ENCODE measurements at places on chromosomes 13 and 19. TPM values are rescaled to one million over a fixed set of nuclear protein-coding genes. Genes with fewer than 3 reads are reported as not detected.

Gene BRCA2
- 1.7 TPM for total RNA-seq

Gene CEACAM21
- 0.74 TPM for total RNA-seq

Gene HNRNPL
- total RNA-seq, result 183 TPM

Gene SELENOV
- not detected for total RNA-seq

Gene SLITRK5
- total RNA-seq, result 25.6 TPM

Gene KIR3DL2
- not detected for total RNA-seq

Gene ZNF43
- 26.8 TPM for total RNA-seq

Gene DAND5
- total RNA-seq, result not detected

Gene TMEM255B
- under 0.01 TPM for total RNA-seq

Gene CLDN10
- total RNA-seq, result 3.7 TPM

Gene TNFSF11
- not detected for total RNA-seq

Gene NR1H2
- 14.0 TPM for total RNA-seq

Gene NHLRC3
- 29.3 TPM for total RNA-seq

Gene GPC6
- total RNA-seq, result 14.3 TPM

Gene ZNF728
- total RNA-seq, result under 0.01 TPM

Gene MRPL54
- 21.4 TPM for total RNA-seq

Gene WDR88
- total RNA-seq, result not detected

Gene CYSLTR2
- total RNA-seq, result 3.0 TPM

Gene SKA3
- total RNA-seq, result 6.1 TPM

Gene ACER1
- total RNA-seq, result not detected

Gene MIA
- 0.74 TPM for total RNA-seq

Gene ZNF285
- 24.6 TPM for total RNA-seq

Gene BEST2
- total RNA-seq, result under 0.01 TPM

Gene SMIM24
- 0.25 TPM for total RNA-seq

Gene DHDH
- total RNA-seq, result 0.49 TPM

Gene ZNF560
- 0.49 TPM for total RNA-seq

Gene POLD1
- total RNA-seq, result 11.3 TPM

Gene ZNF569
- 24.8 TPM for total RNA-seq

Gene TMC4
- 0.49 TPM for total RNA-seq

Gene SPACA4
- total RNA-seq, result not detected

Gene NKPD1
- 0.49 TPM for total RNA-seq

Gene TEX101
- not detected for total RNA-seq

Gene CYP4F8
- total RNA-seq, result not detected
